ENCODE measurements at places on chromosomes 16 and 17. TPM values are rescaled to one million over a fixed set of nuclear protein-coding genes. Genes with fewer than 3 reads are reported as not detected.

GRCh38 chr17:72622661-72623433, 469.6 kb downstream of the SLC39A11 start:
- no peak for DNase-seq

GRCh38 chr17:10041287-10041612, 136.2 kb upstream of the RCVRN start:
- DNase-seq: no peak

- DNase-seq: no peak
Measured at GRCh38 chr16:58284469-58284868, 10.4 kb downstream of the PRSS54 start.

GRCh38 chr16:30371248-30371816, 1.0 kb upstream of the TBC1D10B start:
- DNase-seq: no peak

- DNase-seq: no peak
Measured at GRCh38 chr16:29854520-29855100, 8.4 kb downstream of the CDIPT start.

DNA sequence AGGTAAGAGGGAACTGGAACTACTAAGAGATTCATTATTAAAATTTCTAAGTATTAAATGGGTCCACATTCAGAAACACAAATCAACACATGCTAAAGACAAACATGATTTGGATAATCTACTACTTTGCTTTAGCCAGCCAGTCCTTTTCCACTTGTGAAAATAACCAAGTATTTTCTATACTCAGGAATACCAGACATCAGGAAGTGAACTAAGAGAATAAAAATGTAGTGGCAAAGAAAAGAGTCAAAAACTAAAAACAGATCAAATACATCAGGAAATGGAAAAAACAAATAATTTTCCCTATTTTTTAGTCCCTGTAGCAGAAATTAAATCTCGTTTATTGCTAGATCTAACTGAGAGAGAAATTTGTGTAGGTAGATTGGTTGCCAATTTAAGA, 78.0 kb downstream of the MYO1D start:
- DNase-seq: no peak

GRCh38 chr17:44308320-44308818, at the start of gene RUNDC3A:
Gene RUNDC3A, plus strand, starts transcription at chr17:44308601. Its CDS starts 232 bp downstream, at chr17:44308833.
- DNase-seq: peak; percentile 85

DNA sequence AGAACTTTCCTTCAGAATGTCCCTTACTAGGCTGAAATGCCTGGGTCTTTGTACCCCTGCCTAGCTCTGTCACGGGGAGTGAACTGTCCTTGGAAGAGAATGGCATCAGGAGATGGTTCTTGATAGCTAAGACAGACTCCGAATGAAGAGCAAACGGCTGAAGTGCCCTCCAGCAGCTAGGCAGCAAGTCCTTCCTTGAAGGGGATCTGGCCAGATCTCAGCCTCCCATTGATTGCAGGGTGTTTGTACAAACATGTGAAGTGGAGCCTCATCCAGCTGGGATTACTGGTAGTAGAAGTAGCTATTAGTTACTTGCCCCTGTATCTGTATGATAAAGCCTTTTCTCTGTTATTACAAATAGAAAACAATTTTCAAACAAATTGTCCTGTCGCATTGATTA, 30.9 kb downstream of the LRRC36 start:
- DNase-seq: no peak

DNA sequence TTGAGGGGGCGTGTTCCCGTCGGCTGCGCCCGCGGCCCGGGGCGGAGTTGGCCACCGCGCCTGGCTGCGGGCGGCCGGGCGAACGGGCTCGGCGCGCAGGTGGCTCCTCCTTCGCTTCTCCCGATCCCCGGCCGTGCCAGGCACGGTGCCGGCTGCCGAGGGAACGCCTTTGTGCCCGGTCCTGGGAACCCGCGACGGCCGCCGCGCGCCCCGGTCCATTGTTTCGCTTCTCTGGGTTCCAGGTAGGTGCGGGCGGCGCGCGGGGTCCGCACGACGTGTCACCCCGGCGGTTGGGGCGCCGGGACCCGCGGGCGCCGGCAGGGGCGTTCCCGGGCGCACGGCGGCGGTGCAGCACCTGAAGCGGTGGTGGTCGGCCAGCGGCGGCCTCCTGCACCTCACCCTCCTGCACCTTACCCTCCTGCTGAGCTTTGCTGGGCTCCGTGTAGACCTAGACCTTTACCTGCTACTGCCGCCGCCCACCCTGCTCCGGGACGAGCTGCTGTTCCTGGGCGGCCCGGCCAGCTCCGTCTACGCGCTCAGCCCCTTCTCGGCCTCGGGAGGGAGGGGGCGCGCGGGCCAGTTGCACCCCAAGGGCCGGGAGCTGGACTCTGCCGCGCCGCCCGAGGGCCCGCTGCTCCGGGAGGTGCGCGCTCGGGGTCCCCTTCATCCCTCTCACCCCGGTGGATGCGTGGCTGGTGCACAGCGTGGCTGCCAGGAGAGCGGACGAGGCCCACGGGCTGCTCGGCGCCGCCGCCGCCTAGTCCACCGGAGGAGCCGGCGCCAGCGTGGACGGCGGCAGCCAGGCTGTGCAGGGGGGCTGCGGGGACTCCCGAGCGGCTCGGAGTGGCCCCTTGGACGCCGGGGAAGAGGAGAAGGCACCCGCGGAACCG, 99.9 kb downstream of the EFCAB13 start:
- no peak for DNase-seq

DNA sequence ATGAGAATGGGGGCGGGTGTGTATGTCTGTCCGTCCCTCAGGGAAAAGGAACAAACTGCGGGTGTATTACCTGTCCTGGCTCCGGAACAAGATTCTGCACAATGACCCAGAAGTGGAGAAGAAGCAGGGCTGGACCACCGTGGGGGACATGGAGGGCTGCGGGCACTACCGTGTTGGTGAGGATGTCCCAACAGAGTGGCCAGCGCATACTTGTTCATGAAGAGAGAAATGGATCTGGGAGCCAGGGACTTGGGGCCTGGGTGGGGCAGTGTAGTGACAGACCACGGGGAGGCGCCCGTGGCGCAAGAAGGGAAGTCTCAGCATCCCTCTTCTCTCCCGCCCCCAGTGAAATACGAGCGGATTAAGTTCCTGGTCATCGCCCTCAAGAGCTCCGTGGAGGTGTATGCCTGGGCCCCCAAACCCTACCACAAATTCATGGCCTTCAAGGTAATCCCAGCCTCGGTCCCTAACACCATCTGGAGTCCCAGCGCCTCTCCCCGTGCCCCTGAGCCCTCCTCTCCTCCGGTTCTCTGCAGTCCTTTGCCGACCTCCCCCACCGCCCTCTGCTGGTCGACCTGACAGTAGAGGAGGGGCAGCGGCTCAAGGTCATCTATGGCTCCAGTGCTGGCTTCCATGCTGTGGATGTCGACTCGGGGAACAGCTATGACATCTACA, 3.5 kb upstream of the C17orf107 start:
- DNase-seq: no peak

DNA sequence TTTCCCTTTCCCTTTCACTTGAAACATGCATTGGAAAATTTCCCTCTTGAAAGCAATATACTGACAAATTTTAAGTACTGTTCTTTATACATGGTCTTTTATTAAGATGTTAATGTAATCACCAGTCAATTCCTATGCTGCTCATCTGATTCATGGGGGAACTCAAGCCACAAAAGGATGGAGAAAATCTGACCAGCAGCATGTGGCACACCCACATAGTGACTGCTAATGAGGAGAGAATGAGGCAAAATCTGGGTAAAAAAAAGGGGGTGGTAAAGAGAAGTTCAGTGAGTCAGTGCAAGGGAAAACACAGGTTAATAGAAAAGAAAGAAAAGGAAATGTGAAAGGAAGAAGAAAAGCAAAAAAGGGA, 11.3 kb downstream of the RFFL start:
- DNase-seq: no peak

DNA sequence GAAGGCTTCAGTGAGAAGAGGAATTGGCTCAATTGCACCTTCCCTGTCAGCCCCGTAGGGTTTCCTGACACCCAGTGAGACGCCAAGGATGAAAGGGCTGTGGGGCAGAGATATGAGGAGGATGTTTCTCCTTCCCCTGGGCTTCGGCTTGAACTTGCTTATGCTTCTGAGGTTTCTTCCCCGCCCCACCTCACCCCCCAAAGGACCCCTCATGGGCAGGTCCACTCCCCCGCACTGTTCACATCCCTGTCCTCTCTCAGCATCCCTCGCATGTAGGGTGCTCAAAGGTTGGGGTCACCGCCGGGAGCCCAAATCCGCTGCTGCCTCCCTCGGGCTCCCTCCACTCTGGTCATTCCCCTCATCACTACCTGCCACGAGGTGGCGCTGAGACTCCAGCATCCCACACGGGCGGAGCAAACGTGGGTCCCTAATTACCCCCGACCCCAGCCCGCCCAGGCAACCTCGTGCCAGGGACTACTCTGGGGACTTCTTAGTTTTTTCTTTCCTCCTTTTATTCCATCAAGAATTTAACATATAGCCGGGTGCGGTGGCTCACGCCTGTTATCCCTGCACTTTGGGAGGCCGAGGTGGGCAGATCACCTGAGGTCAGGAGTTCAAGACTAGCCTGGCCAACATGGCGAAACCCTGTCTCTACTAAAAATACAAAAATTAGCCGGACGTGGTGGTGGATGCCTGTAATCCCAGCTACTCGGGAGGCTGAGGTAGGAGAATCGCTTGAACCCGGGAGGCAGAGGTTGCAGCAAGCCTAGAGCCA, 3.3 kb upstream of the TRARG1 start:
- peak; percentile 76 for DNase-seq

DNA sequence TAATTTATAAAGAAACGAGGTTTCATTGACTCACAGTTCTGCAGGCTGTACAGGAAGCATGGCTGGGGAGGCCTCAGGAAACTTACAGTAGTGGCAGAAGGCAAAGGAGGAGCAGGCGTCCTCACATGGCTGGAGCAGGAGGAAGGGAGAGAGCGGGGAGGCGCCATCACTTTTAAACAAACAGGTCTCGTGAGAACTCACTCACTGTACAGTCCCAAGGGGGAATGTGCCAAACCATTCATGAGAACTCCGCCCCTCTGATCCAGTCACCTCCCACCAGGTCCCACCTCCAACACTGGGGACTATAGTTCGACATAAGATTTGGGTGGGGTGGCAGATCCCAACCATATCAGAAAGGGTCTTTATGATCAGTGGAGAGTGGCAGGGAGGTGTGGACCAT, 392.4 kb upstream of the TNRC6C start:
- DNase-seq: no peak

GRCh38 chr17:83196024-83196365, 116.6 kb downstream of the METRNL start:
- DNase-seq: no peak

DNA sequence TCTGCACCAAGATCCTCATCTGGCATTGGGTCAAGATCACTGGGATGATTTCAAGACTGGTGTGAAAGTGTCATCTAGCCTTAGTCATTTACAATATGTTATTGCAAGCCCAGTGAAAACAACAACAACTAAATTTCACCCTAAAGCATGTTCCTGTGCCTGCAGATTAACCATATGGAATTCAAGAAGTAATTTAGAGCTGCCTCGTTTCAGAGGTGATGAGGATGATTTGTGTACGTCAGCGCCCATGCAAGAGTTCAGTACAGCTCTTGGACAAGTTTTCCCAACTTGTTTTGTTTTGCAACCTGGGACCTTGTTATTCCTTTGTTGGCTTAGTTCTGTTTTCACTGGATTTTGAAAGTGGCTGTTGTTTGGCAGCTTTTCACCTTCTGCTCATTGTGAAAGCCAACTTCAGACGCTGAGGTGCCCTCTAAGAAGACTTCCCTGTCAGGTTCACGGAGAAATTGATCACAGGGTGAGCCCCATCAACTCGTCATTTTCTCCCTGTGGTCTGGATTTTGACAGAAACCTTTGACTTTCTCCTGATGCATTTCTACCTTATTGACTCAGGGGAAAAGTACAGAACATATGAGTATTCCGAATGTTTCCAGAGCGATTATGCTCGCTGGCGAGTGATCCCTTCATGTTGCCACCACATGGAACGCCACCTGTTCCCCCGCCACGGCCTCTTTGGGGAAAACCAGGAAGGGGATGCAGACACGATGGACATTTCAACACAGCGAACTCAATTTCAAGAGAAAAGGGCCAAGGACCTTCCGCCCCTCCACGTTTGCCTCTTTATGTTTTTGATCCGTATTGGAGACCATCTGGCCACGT, 85.6 kb downstream of the FOXL1 start:
- no peak for DNase-seq

Gene EPOP
- total RNA-seq: not detected

Gene DNAI2
- total RNA-seq: not detected

Gene ALOX12
- not detected for total RNA-seq

Gene CHST5
- 160 TPM for total RNA-seq

Gene TBC1D3C
- 1.0 TPM for total RNA-seq

Data from Peyer's patch (tissue), 4 donors.